Cerebellar cortex (tissue), 1 donor: ENCODE measurements at places on chromosomes 6 and 20.

DNA sequence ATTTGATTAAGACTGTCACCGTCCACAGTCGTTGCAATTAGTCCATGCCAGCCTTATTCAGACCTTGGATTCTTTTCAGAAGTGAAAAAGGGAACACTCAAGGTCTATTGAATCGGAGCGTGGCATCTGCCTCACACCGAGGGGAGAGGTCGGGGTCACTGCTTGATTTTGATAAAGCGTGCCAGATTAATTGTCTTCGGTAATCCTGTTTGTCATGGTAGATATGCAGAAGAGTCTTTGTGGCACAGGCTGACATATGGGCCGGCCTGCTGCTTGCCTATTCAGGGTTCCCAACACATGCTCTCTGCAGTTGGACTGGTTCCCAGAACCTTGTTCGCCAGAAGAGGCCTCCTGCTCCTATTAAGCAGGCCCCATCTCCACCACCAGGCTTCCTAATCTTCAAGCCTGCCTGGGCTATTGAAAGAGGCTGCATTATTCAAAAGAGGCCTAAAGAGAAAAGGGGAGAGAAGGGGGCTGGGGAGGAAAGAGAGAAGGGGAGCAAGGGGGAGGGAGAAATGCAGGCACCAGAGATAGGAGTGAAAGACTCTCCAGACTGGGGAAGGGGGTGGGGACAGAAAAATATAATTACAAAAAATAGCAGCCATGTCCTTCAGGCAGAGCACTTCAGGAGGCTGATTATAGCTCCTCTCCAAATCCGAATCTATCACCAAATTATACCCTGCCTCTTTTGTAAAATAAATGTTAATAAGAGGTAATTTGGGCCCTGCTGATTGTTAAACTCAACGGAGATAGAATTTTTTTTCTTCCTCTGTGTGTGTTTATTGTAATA lies 611.3 kb downstream of the HDGFL1 start:
- DNase-seq, result peak; percentile 99

- no peak for DNase-seq
Observed at GRCh38 chr6:122130026-122130348, 269.5 kb upstream of the HSF2 start.

DNA sequence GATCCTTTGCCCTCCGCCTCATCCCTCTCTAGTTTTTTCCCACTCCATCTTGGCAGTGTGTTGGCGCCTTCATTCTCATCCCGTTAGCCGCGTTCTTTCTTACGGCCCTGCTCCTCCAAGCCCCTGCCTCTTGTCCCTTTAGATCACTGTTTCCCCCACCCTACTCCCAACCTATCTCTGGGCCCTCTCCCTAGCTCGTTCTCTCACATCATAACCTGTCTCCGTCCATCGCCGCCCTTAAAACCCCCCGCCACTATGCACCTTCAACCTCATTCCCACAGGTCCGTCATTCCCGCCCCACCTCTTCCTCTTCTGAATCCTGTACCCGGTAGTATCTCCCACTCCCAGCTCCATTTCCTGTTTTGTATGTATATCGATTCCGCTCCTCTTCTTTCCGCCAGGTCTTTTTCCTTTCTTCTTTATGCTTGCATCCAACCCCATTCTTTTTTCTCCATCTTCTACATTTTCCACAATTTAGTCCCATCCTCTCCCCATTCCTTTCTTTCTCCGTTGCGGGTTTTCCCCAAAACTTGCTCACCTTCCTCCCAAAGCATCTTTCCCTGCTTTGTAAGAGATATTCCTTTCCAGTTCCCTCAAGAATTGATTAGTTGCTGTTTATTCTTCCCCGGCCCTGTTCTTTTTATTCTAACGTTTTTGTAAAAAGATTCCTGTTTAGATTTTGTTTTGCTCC lies 671 bp downstream of the EFHC1 start:
- peak; percentile 72 for DNase-seq

GRCh38 chr6:117907601-117908245 lies 659 bp downstream of the SLC35F1 start:
- no peak for DNase-seq

GRCh38 chr20:22159276-22159675 lies 425.1 kb downstream of the FOXA2 start:
- no peak for DNase-seq

GRCh38 chr20:39960522-39961428 lies 728.3 kb downstream of the MAFB start:
- no peak for DNase-seq
